ENCODE measurements at places on chromosomes 6 and 20. TPM values are rescaled to one million over a fixed set of nuclear protein-coding genes. Genes with fewer than 3 reads are reported as not detected.

DNA sequence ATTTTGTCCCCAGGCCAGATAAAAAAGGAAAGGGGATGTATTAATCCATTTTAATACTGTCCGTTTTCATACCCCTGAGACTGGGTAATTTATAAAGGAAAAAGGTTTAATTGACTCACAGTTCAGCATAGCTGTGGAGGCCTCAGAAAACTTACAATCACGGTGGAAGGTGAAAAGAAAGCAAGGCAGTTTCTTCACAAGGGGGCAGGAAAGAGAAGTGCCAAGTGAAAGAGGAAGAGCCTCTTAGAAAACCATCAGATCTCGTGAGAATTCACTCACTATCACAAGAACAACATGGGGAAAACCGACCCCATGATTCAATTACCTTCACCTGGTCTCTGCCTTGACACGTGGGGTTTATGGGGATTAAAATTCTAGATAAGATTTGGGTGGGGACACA lies 152.5 kb downstream of the IBTK start:
- H3K4me3 ChIP-seq = no peak overlapping the region
- H3K27me3 ChIP-seq = no peaks in the 10 kb centered on the region
- H3K36me3 ChIP-seq = no peaks in the 10 kb centered on the region
- H3K4me1 ChIP-seq = no peaks in the 10 kb centered on the region

GRCh38 chr6:18081025-18081668 lies 41.3 kb downstream of the NHLRC1 start:
- DNase-seq = no peak
- H3K4me3 ChIP-seq = no peak overlapping the region
- H3K27me3 ChIP-seq = no peaks in the 10 kb centered on the region
- no peak overlapping the region for H3K27ac ChIP-seq
- peaks cover 6% of the 10 kb centered on the region for H3K4me1 ChIP-seq
- no peaks in the 10 kb centered on the region for H3K36me3 ChIP-seq

- peak; percentile 21 for DNase-seq
- H3K27me3 ChIP-seq = no peaks in the 10 kb centered on the region
These were observed 34.7 kb upstream of the SYNJ2 start for GRCh38 chr6:157946865-157947532.

GRCh38 chr20:53961527-53961926 lies 108.9 kb downstream of the BCAS1 start:
- H3K27me3 ChIP-seq = no peaks in the 10 kb centered on the region
- H3K4me1 ChIP-seq = peaks cover 52% of the 10 kb centered on the region
- H3K27ac ChIP-seq = no peak overlapping the region

- H3K4me1 ChIP-seq = no peaks in the 10 kb centered on the region
- no peak overlapping the region for H3K27ac ChIP-seq
- no peaks in the 10 kb centered on the region for H3K36me3 ChIP-seq
These were observed 50.0 kb downstream of the IL20RA start for GRCh38 chr6:136994782-136995181.

- 0 out of 2 replicates have a peak, but pooled peaks cover 6% of the 10 kb centered on the region for H3K27me3 ChIP-seq
- H3K27ac ChIP-seq = no peak overlapping the region
- no peaks in the 10 kb centered on the region for H3K36me3 ChIP-seq
These were observed 155.7 kb upstream of the EYA4 start for GRCh38 chr6:133085471-133085870.

GRCh38 chr20:10783707-10784553 lies 110.1 kb upstream of the JAG1 start:
- H3K27me3 ChIP-seq = 0 out of 2 replicates have a peak, but pooled peaks cover 14% of the 10 kb centered on the region
- no peaks in the 10 kb centered on the region for H3K36me3 ChIP-seq
- H3K4me3 ChIP-seq = no peak overlapping the region
- no peaks in the 10 kb centered on the region for H3K4me1 ChIP-seq
- H3K27ac ChIP-seq = no peak overlapping the region
- DNase-seq = no peak

DNA sequence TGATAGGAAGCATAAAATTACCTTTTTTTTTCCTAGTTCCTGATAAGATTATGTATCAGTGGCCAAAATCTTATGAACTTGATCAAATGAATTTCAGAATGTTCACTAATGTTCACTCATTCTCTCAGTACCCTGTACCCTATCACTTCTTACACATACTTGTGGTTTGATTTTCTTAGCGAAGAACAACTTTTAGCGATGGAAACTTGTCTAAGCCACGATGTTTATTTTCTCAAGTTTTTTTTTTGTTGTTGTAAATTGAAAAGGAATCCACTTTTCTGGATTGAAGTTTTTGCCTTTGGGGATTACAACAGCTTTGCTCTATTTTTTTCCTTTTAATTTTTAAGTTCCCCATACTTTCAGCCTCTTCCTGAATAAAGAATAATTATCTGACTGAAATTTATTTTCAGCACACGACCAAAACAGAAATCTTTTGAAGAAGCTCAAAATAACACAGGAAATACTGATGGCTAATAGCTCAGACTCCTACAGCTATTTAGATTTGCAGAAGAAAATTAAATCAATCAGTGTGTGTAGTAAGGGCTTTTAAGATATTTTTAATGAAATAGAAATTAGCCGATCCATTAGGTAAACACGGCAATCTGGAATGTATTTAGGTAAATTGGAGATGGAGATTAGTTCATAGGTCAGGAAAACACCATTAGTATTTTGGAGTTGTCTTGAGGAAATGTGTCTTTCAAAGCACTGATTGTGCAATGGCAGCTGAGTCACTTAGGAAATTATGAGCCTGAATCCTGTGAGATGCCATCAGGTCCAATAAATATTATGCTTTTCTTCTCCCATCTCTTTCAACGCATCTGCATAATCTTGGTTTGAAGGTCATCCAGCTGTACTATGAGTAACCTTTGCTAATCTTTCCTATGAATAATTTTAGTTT lies 217.5 kb downstream of the GJA1 start:
- peaks cover 19% of the 10 kb centered on the region for H3K4me1 ChIP-seq
- H3K4me3 ChIP-seq = peak overlapping the region; percentile 31
- no peaks in the 10 kb centered on the region for H3K27me3 ChIP-seq
- H3K36me3 ChIP-seq = no peaks in the 10 kb centered on the region
- DNase-seq = peak; percentile 88

DNA sequence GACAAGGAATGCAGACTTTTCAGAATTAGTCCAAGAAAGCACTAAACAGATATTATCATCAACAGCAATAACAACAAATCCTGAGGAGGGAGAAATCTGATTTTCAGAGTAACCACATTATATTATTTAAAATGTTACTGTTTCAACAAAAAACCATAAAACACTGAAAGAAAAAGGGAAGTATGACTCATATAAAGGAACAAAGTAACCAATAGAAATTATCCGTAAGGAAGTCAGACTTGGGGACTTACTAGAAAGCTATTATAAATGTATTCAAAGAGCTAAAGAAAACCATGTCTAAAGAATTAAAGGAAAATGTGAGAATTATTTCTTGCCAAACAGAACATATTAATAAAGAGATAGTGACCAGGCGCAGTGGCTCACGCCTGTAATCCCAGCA lies 98.1 kb downstream of the MYLK4 start:
- no peaks in the 10 kb centered on the region for H3K4me1 ChIP-seq
- H3K27me3 ChIP-seq = peaks cover 18% of the 10 kb centered on the region
- H3K27ac ChIP-seq = no peak overlapping the region
- DNase-seq = no peak
- H3K36me3 ChIP-seq = no peaks in the 10 kb centered on the region
- H3K4me3 ChIP-seq = no peak overlapping the region

- peak overlapping the region; percentile 70 for H3K27ac ChIP-seq
- H3K4me1 ChIP-seq = peaks cover 27% of the 10 kb centered on the region
- H3K4me3 ChIP-seq = no peak overlapping the region
- no peaks in the 10 kb centered on the region for H3K36me3 ChIP-seq
- H3K27me3 ChIP-seq = no peaks in the 10 kb centered on the region
- peak; percentile 25 for DNase-seq
These were observed 131.3 kb downstream of the CEBPB start for GRCh38 chr20:50321797-50322480.

- no peaks in the 10 kb centered on the region for H3K4me1 ChIP-seq
- H3K27me3 ChIP-seq = no peaks in the 10 kb centered on the region
- no peak for DNase-seq
- H3K4me3 ChIP-seq = no peak overlapping the region
- H3K27ac ChIP-seq = no peak overlapping the region
These were observed 51.0 kb downstream of the ABHD12 start for GRCh38 chr20:25339608-25340007.

Gene EDN1
- 1.8 TPM for total RNA-seq

Gene GPX6
- not detected for total RNA-seq

Gene BMP7
- total RNA-seq = not detected

Gene DLL1
- total RNA-seq = 0.86 TPM

Gene PRDM1
- total RNA-seq = 2.7 TPM

Data from GM23248 (cell line).